ENCODE measurements at places on chromosomes 2 and 18.

- no peak for DNase-seq
These were observed 463.3 kb upstream of the CELF4 start for GRCh38 chr18:38028946-38029345.

- no peak for DNase-seq
These were observed 31.0 kb upstream of the ASPRV1 start for GRCh38 chr2:69992310-69993047.

- DNase-seq, result no peak
These were observed 188.9 kb upstream of the FAM98A start for GRCh38 chr2:33788044-33788443.

GRCh38 chr2:7835151-7835550 is 846.7 kb upstream of the ID2 start:
- no peak for DNase-seq

DNA sequence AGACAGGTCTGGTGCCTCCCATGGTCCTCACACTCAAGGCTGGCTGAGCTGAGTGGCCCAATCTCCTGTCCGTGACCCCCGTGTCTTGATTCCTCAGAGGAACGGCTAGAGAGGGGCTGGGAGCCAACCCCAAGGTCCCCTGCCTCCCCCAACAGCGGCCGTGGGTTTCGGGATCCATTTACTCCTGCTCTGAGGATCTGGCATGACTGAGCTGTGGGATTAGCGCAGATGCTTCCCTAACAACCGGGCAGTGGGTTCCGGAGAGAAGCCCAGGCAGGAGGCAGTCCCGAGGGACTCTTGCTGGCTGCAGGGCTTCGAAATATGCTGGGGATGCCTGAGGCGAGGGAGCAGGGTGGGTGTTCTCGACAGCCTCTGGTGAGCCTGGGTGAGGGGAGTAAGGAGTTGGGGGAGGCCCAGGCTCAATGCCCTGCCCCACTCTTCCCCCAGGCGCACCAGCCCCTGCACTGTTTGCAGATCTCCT is 18.9 kb downstream of the GPR35 start:
- no peak for DNase-seq

DNA sequence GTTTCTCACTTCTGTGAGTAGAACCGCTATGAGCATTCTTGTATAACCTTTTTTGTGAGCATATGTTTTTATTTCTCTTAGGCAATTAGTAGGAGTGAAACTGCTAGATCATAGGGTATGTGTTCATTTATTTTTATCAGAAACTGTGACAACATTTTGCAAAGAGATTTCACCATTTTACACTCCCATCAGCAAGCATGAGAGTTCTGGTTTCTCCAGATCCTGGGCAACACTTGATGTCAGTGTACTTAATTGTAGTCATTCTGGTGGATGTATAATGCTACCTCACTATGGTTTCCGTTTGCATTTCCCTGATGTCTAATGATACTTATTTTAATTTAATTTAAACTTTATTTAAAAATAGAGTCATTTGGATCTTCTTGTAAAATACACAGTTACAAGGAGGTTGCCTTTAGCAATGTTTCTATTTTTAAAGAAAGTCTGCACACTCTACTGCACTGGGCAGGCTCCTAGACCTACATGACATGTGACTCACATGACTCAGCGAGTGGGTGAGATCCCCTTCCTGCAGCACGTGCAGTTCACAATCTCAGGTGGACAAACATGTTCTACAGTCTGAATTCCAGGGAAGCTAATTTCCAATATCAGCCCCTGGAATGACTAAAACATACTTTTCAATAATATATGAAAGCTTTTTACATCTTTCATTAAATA is 127.0 kb upstream of the BCL2L11 start:
- DNase-seq, result no peak

GRCh38 chr2:109009920-109010610 is 21.0 kb upstream of the EDAR start:
- DNase-seq, result no peak

DNA sequence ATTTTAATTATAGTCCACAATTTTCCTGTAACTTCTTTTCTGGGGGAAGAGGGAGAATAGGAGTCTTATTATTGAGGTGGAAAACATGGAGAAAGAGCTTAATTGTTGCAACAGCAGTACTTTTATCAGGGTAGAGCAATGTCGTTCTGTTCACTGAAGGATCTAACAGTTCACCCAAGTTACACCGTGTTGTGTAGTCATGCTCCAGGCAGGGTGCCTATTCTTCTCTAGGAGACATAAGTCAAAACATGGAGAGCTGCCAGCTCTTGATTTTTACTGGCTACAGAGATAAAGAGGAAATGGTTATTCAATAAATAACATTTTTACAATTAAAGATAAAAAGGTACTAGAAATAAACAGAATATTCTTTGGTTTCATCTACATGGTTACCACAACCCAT is 594.3 kb upstream of the NETO1 start:
- DNase-seq, result no peak

- DNase-seq, result no peak
These were observed 103.9 kb upstream of the MCFD2 start for GRCh38 chr2:47019532-47019931.

DNA sequence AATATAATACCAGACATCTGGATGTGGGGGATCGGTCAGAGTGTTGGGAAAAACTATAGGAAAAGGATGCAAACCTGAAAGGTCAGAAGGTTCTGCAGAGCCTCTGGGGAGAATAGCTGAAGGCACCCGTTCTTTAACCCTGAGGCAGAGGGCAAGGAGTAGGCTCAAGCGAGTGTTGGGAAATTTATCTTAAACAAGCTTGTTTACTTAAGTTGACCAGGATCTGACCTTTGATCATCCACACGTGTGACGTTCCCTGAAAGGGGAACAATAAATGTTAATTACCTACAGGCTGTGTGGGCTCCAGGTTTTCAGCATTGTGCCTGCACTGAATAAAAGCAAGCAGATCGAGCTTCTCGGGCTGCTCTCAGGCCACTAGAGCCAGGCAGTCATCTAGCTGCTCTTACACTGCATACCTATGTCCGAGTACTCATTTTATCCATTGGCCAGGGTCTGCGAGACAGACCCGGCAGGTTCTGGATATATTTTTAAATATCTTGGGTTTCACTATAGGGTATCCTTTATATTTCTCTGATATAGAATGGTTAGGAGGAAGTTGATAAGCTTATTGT is 400.6 kb upstream of the CHST9 start:
- DNase-seq, result peak; percentile 21

DNA sequence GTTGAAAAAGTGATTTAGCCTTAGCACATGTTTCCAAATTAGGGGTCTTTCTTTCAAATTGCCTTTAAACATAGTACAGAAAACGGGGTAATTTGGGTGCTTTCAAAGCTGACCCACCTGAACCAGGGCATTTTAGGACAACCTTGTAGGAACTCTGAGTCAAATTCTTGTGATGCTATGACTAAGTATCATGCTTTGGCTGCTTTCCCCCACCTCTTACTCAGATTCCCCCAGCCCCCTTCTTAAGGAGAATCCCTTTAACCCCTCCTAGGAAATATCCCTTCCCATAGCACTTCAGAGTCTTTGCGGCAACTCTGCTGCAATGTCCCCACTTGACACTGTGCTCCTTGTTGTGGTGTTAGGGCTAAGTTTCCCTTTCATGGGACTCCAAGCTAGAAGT is 18.6 kb upstream of the KLF7 start:
- no peak for DNase-seq

DNA sequence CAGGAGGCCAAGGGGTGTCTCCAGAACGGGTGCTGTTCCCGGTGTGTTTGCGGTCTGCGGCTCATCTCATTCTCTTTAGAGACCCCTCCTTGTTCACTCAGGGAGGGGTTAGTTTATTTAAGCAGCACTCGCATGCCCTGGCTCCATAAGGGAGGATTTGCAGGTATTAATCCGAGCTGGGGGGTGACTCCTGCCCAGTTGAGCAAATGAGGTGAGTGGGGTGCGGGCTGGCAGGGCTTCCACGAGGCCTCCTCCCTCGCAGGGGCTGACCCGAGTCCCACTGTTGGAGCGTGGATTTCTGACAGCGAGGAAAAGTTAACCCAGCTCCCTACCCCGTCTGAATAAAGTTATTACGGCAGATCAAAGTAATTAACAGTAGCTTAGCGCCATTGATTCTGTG is 371.8 kb upstream of the SALL3 start:
- DNase-seq, result no peak

DNA sequence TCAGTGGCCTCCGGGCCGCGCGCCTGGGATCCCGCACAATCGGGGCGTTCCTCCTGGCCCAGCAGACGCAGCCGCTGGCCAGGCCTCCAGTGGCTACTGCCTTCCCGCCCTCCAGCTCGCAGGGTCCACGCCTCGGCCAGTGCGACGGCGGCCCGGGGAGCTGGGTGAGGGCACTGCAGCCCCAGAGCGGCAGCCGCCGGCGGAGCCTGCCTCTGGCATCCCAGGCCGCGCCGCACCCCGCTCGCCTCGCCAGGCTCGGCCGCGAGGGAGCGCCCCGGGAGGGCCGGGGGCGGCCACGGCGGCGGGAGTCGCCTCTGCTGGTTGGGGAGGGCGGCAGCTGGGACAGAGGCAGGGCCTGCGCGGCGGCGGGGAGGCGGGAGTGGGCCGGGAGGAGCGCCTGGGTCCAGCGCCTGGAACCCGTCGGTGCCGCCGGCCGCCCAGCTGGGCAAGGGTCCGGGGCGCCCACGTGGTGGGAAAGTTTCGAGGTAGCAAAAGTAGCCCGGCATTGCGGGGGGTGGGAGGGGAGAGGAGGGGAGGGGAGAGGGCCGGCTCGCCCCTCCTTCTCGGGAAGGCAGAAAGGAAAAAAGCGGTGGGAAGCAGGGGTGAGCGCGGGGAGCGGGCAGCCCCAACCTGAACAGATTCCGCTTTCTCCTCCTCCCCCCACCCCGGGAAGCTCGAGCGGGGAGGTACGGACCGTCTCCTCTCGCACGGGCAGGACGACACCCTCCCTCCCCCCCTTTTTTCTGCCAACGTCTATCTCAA is 1.5 kb upstream of the INHBB start:
- no peak for DNase-seq

DNA sequence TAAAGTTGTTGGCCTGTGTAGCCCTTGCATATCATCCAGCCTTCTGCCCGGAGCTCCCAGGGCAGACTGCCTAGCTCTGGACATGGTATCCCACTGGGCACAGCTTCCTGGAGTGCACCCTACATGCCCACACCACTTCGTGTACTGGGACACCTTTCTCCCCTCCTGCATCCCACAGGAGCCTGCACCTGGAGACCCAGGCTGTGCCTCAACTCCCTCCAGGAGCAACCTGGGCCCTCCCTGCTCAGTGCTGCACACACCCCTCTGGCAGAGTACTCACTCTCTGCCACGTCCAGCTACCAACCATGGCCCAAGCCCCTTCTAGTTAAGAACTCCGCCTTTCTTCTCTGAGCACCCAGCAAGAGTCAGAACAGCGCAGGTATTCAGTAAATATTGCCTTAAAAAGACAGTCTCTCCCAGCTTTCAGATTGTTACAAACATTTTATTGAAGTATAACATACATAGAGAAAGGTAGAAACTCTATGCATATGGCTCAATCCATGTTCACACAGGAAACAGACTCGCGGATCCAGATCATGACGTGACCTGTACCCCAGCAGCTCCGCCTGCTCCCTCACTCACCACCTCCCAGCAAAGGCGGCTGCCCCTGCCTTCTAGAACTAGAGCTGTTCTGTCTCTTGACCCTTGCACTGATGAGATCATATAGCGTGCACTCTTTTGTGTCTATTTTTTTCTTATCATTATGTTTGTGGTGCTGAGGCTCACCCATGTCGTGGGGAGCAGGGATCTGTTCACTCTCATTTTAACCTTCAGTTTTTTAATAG is 98.4 kb upstream of the MYCN start:
- no peak for DNase-seq

DNA sequence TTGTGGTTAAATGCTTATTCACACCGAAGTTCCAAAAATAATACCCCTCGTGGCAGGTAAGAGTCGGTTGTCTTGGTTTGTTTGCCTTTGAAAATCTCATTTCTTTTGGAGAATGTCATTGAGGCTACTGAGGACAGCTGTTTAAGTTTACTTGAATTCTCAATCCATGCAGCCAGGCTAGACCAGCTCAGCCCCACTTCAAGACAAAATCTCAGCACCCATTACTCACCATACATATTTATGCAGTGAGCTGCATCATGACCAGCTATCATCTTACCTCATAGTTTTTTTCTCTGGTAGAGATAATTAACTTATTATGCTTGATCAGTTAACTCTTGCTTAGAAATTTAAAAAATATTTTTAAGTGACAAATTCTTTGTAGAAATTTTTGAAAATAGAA is 115.9 kb downstream of the HAUS1 start:
- DNase-seq, result no peak

GRCh38 chr18:78151948-78152725 is 827.5 kb upstream of the SALL3 start:
- no peak for DNase-seq

DNA sequence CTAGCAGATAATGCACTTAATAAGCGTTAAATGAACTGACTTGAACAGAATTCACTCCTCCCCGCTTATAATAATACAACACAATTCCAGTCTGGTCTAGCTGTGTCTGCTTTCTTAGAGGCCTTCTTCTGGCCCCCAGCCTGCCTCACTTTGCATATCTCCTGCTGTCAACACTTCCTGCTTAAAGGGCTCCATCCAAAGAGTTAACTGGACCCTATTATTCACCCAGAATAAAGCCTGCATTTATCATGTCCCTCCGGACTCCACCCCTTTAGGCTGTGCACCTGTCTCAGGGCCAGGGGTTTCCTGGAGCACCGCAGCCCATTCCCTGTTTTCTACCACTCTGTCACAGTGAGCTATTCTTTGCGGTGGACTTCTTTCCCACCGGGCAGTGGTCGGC is 292.8 kb upstream of the FBXO11 start:
- DNase-seq, result no peak

DNA sequence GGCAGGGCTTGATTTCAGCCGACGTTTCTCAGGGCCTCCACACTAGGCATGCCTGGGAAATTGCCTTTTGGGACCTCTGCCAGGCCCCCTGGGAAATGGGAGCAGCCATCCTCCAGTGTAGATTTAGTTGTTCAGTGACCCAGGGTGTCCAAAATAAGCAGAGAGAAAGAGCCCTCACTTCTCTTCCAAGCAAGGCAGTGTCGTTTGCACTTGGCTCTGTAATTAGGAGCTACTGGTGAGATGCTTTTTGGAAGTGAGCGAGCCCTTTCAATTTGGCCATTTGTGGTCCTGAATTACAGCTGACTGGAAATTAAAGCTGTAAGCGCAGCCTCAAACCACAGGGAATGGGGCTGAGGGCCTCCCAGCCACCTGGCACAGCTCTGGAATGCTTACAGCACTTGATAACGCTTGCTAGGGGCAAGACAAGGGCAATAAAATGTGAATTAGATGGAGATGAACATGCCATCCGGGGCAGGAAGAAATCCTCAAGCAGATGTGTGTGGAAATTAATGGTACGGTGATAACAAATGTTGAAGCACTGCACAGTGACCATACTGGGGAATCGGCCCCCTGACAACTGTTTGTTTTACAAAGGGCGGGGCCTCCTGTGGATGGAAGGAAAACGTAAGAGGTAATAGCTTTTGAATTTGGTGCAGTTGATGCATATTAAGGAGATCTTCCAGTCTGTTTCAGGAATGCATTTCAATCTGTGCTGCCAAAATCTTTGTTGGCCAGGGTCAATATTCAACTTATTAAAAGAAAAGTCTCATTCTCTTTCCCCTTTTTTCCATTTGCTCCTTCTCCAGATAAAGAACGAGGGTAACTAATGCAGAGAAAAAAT is 173.1 kb downstream of the UXS1 start:
- no peak for DNase-seq

GRCh38 chr2:181954538-181954883 is 31.1 kb upstream of the PPP1R1C start:
- DNase-seq, result no peak
